EH (cell line): ENCODE measurements at places on chromosomes 6 and 20.

DNA sequence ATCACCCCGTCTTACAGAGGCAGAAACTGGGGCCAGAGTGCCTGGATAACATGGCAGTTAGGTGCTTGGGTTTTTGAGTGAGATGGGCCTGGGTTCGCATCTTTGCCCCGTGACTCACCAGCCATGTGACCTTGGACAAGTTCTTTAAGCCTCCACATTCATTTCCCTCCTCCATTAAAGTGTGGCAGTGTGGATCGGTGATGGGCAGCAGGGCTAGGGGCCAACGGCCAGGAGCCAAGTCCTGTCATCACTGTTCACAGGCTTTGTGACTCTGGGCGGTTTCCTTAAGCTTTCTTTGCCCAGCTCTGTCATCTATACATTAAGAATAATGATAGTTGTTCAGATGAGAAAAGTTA is 85.5 kb upstream of the PMEPA1 start:
- DNase-seq: peak; percentile 45

GRCh38 chr6:122717350-122717749 is 62.2 kb upstream of the FABP7 start:
- DNase-seq: peak; percentile 51

DNA sequence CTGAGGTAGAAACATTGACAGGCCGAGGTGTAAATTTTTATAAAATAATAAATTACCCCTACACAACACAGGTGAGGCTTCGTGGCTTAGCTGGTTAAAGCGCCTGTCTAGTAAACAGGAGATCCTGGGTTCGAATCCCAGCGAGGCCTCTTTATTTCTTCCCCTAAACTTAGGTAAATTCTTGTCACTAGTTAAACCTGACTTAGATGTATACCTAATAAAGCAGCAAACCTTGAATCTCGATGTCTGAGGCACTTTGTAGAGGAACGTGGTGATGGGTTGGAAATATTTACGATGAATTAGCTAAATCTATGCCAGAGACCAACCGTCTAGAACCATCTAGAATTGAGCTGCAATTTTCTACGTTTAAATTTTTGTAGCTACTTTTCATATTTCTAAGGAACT is 185.6 kb downstream of the OR2B2 start:
- no peak for DNase-seq

GRCh38 chr6:18189196-18189595 is 34.0 kb downstream of the KDM1B start:
- no peak for DNase-seq

DNA sequence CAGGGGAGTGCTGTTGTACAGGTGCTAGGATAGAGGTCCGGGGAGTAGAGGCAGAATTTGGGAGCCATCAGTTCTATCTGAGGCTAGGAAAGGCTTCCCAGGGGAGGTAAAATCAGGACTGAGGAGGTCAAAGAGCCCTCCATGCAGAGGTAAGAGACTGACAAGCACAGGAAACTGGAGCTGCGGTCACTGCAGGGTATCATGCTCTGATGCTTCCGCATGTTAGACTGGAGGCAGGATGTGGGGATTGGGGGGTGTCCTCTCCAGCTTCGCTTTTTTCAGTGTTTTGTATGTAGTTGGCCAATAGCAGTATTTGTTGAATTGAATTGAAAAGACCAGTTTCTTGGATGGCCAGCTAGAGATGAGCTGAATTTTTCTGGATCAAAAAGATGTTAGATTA is 87.8 kb downstream of the SLC22A3 start:
- DNase-seq: no peak

DNA sequence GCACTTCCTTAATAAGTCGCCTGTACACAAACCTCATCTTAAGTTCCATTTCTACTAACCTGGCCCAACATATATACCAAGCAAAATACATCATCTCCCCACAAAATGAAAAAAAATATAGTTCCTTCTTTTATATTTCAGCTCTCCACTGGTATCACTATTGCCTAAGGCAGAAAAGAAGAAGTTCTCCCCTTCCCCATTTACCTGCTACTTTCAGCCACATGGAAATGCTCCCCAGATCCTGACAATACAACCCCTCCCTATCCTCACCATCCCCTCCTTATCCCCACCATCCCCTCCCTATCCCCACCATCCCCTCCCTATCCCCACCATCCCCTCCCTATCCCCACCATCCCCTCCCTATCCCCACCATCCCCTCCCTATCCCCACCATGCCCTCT is 175.7 kb downstream of the LINC00237 start:
- no peak for DNase-seq

DNA sequence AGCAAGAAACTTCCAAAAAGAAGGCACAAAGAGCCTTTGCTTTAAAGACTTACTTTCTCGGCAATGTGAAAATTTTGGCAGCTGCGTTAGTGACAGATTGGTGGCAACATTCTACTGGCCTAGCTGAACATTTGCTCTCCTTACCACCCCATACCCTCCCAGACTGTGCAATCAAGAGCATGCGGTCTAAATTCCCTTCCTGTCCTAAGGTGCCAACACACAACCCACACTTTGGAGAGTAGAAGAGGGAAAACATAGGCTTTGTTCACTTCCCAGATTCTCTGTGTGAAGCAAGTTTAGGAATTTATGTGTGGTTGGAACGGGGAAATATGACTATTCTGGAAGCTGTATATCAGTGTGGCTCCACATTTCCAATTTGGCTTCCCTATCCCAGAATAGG is 29.8 kb upstream of the NEDD9 start:
- no peak for DNase-seq

- no peak for DNase-seq
Observed at GRCh38 chr6:41674231-41675000, 36.1 kb downstream of the MDFI start.

DNA sequence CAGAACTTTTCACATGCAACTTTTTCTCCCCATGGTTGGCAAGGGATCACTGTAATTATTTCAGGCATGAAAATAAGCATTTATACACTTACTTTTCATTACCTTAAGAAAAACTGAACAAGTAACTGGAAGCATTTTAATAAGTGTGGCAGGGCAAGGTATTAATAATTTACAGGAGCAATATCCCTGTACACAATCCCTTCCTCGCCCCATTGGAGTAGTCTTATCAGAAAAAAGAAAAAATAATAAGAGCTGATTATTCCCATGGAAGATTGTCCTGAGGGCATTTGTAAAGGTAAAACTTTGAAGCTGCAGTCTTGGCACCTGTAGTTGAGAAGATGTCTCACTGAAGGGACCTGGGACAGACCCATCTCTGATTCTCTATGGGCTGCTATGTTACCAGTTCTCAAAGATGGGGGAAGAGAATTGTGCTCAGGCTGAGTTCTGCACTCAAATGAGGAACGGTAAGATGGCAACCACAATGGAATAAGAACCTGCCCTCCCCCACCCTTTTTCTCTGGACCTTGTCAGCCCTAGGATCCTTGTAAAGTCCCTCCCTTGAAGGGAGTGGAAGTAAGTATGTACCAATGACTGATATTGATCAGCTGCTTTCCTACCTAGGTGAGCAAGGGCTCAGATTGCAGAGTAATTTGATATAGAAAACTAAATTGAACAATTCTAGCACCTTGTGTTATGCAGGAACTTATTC is 70.0 kb upstream of the AHI1 start:
- DNase-seq: no peak

DNA sequence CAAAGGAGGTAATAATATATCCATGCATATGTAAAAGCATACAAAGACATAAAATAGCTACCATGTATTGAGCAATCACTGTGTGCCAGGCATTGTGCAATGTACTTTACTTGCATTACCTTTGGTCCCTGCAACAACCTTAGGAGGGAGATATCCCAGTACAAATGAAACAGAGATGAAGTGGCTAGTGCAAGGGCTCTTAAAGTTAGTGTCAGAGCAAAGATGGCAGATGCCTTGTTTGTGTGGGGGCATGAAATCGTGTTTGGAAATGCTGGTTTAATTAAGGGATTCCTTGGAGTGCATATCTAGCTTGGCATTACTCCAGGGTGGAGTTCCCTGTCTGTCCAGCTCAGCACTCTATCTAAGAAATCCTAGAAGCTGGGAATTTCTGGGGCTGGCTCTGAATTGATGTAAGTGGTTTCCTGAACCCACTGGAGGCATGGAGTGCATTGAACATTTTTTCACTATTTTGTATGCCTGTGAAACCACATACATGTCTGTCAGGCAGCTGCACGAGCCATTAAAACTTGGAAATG is 9.8 kb downstream of the PAQR8 start:
- peak; percentile 50 for DNase-seq

DNA sequence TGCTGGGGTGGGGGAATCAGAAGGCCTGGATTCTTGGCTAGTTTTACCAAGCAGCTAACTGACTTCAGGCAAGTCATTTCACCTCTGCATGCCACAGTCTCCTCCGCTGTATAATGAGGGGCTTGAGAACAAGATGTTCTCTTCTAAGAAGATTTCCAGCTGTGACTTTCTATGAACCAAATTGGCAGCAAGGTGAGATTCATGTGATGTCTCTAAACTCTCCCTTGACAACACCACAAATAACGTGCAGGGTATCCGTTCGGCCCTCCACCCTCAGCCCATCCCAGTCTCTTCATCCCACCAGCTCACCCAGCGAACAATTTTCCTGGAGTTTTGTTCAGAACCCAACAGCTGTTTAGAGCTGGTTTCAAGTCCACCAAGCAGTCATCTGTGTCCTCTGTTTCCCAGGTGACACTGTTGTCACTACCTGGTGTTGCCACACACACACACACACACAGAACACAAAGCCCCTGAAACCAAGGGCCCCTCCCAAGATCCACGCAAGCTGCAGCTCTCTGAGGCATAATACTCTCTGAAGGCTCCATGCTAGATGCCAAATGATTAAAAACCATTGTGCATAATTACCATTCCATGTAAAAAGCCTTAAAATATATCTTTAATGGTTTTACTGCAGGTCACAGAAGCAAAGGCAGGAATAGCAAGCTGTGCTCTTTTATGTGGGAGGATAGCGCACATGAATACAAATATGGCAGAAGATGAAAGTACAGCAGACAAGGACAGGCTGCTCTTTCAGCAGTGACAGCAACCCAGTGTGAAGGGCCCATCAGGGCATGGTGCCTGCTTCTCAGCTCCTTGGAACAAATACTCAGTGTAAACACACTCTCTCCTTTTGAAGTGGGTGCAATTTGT is 48.2 kb downstream of the ARHGAP18 start:
- DNase-seq: peak; percentile 33

GRCh38 chr6:54935739-54936138 is 89.2 kb downstream of the FAM83B start:
- no peak for DNase-seq

DNA sequence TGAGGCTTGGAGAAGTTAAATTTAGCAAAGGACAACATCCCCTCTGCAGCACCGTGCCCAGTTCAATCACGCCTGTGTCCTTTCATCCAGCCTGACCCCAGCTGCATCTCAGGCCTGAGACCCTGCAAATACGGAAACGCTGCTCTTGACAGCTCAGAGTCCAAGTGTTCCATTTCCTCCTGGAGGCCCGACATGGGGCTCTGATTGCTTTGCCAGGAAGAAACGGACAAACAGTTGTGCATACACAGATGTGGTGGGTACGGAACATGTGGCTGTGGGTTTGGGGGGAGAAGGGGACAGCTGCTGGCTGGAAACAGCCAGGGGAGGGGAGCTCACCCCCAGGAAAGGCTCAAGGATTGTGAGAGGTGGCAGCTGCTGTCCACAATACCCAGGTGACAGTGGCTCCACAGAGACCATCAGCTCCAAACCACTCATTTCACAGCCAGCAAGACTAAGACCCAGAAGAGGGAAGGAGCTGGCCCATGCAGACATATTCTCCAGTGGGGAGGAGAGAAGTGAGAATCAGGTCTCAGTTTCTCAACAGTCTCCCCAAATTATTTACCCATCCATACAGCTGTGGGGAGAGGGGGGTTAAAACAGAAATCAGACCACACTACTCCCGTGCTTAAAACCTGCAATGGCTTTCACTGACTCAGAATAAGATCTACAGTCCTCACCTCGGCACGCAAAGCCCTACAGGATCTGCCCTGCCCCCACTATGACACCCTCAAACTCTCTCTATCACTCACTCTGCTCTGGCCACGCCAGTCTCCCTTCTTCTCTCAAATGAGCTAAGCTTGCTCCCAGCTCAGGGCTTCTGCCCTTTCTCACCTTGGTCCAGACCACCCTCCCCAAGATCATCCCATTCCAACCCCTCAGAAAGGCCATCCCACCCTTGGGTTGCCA is 89.1 kb downstream of the PREX1 start:
- no peak for DNase-seq

DNA sequence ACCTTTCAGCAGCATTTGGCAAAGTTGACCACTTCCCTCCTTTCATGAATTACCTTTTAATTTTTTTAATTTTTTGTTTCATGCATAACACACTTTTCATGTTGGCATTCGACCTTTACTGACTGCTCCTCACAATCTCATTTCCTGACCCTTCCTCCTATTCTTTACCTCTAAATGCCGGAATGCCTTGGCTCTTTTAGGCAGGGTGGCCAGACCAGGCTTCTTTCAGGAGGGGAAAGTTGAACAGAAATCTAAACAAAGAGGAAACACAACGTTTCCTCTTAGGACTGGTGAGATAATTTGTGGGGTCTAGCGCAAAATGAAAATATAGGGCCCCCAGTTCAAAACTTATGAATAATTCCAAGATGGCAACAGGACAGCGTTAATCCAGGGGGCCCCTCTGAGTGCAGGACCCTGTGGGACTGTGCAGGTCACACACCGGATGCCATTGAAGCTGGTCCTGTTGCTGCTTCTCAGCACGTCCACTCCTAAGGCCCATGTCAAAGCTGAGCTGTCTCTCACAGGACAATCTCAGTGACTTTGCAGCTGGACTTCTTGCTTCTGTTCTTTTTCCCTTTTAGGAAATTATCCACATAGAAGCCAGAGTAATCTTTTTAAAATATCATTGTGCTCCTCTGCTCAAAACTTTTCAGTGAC is 313.8 kb downstream of the HDGFL1 start:
- no peak for DNase-seq

GRCh38 chr6:83221889-83222479 is 28.8 kb downstream of the RWDD2A start:
- peak; percentile 52 for DNase-seq

GRCh38 chr20:63547725-63548480 is at the start of gene SRMS:
Gene SRMS, minus strand, starts transcription at chr20:63547749. Its CDS starts 286 bp downstream, at chr20:63547463.
- DNase-seq: no peak

GRCh38 chr20:57968120-57968519 is 258.3 kb upstream of the PMEPA1 start:
- DNase-seq: peak; percentile 45

DNA sequence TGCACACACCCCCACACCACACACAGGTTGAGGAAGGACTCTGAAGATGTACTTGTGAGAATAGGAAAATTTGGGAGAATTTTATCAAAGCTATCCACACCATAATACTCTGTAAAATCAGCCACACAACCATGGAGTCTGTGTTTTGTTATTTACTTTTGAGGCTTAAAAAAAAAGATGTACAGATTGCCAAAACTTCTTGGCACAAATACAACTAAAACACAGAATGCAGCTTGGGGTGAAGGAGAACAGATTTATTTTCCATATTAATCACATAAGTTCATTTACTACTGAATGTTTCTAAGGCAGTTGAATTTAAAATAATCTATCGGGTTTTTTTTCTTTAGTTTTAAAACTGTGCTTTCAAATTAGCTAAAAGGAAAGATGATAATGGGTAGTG is 32.8 kb upstream of the KCNQ5 start:
- DNase-seq: peak; percentile 28

DNA sequence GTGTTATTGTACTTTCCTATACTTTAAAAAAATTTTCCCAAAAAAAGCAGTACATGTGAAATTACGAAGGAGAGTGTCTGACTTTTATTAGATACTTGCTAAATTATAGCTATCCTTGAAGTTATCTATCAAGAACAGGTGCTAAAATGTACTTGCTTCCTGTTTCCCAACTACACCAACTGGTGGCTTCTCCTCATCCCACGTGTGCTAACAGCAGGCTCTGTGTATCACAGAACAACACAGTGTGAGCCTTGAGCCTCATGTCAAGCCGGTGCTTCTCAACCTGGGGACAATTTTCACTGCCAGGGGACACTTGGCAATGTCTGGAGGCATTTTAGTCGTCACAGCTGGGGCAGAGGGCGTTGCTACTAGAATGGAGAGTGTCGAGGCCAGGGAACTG is 36.2 kb upstream of the CDYL start:
- no peak for DNase-seq
